ENCODE measurements at places on chromosomes 12 and 14.

- no peak for DNase-seq
These were observed 159.1 kb downstream of the PHETA1 start for GRCh38 chr12:111209811-111210210.

- DNase-seq, result no peak
These were observed 62.5 kb upstream of the PTPRR start for GRCh38 chr12:70982991-70983390.

GRCh38 chr12:56626701-56627100, 3.4 kb downstream of the BAZ2A start:
- no peak for DNase-seq

DNA sequence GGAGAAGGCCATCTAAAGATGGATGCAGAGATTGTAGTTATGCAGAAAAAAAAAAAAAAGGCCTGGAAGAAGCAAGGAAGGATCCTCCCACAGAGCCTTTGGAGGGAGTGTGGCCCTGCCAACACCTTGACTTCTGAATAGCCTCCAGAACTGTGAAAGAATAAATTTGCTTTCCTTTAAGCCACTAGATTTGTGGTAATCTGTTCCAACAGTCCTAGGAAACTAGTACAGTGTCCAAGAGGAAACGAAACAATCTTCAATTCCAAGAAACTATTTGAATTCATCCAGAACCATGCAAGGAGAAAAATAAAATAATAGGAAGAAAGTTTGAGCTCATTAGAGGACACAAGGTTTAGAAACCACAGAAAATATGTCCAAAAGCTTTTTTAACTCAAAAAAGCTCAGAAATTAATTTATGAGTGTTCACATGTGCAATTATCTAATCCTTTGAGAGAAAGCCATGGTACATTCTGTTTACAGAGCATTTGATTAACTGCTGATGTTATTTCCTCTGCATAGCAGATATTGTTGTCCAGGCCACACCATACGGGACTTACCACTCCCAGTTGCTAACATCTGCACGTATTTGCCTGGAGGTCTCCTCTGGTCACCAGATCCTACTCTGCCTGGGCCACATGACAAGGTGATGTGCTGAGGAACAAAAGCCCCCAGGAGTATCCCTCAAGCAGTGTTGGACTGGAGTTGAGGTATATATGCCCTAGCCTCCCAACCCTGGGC, 30.0 kb upstream of the STAB2 start:
- DNase-seq, result no peak

- DNase-seq, result no peak
These were observed 1086.5 kb downstream of the SLC6A15 start for GRCh38 chr12:83826112-83826511.

DNA sequence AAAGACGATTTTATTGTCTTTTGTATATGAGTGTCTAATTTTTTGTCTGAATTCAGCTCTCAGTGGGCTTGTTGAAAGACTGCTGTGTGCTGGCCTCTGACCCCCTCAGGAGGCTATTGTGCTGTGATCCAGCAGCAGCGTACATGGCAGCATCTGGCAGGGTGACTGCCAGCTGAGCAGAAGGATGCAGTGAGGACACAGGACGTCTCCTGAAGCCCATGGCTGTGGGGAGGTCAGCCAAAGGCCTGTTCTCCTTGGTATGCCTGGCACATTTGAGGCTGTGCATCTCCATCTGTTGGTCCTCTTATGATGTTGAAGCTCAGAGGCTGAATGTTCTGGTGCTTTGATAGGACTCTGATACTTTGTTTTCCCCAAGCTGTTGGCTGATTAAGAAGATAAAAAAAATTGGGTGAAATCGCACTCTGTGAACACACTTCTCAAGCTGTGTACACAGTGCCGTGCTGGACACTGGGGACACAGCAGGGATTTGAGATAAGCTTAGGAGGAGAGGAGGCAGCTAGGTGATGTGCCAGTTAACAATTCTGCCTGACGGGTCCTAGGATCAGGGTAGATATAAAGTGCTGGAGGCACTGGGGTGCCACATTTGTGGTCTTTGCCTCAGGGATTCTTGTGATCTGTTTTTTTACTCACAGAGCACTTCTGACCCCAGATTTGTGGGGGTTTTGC, 37.5 kb downstream of the EID3 start:
- DNase-seq, result no peak

- DNase-seq, result no peak
These were observed 118.5 kb upstream of the FRMD6 start for GRCh38 chr14:51533160-51533559.

DNA sequence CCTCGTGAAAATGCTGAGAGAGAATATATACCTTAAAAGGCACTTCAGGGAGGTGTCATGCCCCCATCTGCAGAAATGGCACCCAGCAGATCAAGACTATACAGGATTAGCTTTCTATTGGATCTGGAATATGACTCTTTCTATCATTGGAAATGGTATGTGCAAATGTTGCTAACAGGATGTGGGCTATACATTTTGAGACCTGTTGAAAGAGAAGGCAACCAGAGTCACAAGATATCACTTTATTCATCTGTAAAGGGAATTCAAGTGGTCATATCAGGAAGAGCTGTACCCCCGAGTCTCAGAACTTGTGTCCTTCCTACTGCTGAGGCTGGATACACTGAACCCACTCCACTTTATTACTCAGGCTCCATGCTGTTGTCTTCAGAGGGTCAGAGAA, 46.1 kb upstream of the FRMD6 start:
- DNase-seq, result no peak

DNA sequence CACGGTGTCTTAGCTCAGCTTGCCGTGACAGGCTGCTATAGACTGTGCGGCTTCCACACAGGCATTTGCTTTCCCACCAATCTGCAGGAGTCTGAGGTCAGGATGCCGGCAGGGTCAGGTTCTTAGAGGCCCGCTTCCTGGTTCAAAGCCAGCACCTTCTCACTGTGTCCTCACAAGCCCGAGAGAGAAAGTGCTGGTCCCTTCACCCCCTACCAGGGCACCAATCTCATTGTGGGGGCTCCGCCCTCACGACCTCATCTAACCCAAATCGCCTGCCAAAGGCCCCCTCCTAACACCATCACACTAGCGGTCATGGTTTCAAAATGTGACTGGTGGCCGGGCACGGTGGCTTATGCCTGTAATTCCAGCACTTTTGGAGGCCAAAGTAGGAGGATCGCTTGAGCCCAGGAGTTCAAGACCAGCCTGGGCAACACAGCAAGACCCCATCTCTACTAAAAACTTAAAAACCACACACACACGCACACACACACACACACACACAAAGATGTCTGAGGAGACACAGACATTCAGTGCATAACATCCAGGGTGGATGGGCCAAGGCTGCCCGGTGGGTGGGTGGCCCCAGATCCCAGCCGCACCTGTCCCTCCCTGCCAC, 26.8 kb downstream of the MMP17 start:
- no peak for DNase-seq

DNA sequence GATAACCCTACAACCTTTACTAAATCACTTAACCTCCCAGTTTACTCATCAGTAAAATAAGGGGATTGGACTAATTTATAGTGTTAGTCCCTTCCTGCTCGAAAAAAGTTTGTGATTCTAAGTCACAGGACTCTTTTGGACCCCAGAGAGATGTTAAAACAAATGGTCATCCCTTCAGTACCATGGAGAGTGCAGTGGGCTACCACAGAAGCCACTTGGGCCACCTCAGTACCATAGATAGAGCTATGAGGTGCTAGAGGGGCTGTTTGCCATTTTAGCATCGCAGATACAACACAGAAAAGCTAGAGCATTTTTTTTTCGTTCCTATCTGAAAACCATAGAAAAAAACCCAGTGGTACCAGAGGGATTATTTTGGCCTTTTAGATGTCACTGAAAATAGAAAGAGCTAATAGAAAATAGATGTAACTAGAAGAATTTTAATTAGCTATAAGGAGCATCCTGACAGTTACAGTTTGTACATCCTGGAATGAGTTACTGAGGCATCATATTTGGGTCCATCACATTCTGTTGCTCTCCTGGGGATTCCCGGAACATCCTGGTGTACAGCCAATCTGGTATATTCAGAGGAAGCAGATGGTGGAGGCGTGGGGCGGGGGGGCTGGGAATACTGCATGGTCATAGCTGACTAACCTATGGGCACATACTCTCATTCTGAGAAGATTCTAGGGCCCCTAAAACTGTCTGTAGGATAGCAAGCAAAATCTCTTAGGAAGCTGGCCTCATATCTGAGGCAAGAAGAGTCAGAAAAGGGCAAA, 2.8 kb downstream of the ZNF219 start:
- DNase-seq, result peak; percentile 91

- peak; percentile 88 for DNase-seq
These were observed 8.9 kb downstream of the GPR65 start for GRCh38 chr14:88013750-88014349.

DNA sequence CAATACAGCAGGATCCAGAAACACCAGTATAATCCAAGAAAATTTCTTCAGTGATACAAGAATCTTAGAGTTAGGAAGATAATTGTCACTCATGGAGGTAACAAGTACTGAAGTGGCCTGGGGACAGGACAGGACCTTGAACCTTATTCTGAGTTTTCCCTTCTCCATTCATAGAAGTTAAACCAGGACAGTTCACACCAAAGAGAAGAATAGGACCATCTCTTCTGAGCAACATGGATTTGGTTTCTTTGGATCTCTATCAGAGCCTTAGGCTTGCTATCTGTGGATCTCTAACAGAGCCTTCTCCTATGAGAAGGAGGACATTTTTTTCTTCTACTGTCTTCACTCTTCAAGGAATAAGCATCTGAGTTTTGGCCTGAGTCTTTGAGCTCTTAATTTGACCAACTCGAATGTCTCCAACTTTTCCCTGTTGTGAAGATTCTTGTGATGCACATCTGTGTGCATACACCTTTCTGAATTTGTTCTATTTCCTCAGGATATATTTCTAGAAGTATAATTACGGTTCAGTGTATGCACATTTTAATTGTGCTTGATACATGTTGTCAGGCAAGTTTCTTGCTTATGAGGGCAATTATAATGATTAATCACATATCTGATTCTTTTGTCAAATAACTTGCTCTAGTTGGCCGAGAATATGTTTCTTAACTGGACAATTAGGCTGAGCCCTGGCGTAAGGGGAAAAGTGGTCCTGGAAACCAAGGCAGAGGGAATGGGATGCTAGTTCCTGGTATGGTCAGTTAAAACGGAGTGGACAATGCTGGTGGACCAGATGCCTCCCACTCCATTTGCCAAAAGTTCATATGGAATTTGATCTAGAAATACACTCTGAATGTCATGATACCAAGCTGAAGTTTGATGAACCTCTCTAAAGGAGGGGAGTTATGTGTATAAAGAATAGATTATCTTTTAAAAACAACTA, 6.6 kb downstream of the KRT6A start:
- DNase-seq, result no peak

- DNase-seq, result no peak
These were observed 17.4 kb upstream of the ZDHHC17 start for GRCh38 chr12:76746516-76746915.

DNA sequence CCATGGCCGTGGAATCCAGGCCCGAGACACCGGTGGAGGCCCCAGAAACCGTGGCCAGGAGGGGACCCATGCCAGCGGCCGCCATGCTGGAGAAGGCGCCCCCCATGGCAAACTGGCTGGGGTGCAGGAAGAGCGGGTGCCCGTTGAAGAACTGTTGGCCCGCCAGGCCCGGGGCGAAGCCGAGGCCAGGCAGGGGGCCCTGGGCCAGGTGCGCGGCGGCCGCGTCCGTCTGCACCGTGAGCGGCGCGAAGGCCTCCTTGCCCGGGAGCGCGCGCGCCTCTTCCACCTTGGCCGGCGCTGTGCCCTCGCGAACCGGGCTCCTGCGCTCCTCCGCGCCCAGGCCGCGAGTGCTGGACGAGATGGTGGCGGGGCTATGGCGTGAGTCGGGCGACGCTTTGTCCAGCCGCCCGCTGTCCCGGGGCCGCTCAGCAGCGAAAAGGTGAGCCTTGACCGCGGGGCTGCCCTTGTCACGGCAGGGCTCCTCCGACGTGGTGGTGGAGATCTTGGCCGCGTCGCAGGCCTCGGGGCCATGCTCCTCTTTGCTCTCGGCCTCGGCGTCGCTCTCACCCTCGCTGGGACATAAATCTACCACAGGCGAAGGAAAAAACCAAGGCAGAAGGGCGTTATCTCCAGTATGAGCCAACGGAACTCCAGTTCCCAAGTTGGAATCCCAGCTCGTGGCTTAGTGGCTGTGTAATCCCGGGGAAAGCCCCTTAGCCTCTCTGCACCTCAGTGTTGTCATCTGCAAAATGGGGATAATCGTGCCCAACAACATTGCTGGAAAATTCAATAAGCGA, 9.5 kb downstream of the TBX3 start:
- DNase-seq, result no peak

- no peak for DNase-seq
These were observed 275.7 kb upstream of the CRY1 start for GRCh38 chr12:107369006-107369405.

- DNase-seq, result no peak
These were observed 577 bp downstream of the ATG101 start for GRCh38 chr12:52070185-52070925.

DNA sequence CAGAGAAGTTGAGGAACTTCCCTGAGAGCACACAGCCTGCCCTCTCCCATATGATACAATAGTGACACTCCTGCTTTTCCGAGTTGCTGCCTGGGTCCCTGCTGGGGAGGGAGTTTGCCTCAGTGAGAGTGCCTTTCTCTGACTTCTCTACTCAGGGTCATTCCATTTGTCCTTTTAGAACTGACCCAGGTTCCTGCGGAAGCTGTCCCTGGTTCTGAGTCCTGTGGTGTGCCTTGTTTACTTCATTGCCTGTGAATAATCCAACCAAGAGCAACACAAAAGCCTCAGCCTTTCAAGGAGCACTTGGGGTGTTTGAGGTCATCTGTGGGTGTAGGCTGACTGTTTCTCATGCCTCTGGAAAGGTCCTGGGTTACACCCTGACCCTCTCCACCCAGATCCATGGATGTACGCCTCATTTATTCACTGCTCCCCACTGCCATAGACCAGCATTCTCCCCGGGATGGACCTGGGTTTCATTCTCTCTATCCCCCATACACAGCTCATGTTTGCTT, 13.6 kb downstream of the SERPINA1 start:
- no peak for DNase-seq

GRCh38 chr12:84508851-84509260, 403.7 kb downstream of the SLC6A15 start:
- DNase-seq, result no peak

- DNase-seq, result peak; percentile 97
These were observed 133.5 kb downstream of the KCNK10 start for GRCh38 chr14:88189417-88190191.

- DNase-seq, result no peak
These were observed 5.7 kb downstream of the SLC8B1 start for GRCh38 chr12:113329022-113329790.

All from NCI-H1694 treated with DMSO at 0.1 percent for 48 hours (cell line).